Suprapubic skin (tissue), 4 donors: ENCODE measurements at places on chromosomes 1 and 21. TPM values are rescaled to one million over a fixed set of nuclear protein-coding genes. Genes with fewer than 3 reads are reported as not detected.
A peak's percentile ranks its signal among the peaks of the same experiment; 100 is the strongest.

Gene BACE2
- 37.7 TPM for total RNA-seq

DNA sequence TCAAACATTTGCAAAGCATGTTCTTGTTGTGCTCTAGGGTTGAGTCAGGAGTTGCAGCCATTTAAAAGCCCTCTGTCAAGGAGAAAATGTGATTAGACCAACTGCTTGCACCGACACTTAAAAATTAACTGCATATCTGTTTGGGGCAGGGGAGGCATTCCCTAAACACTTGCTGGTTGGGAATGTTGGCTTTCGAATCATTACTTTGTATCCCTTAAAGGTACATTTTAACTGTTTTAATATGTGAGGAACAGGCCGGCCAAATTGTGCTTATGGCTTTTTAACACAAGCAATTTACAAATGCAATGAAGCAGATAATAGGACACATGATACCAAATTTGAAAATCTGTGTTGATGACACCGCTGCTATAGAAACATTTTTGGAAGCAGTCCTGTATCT, 159.1 kb downstream of the LHX8 start:
- no peaks in the 10 kb centered on the region for H3K27me3 ChIP-seq
- no peak overlapping the region for H3K4me3 ChIP-seq
- no peak overlapping the region for H3K27ac ChIP-seq
- no peaks in the 10 kb centered on the region for H3K36me3 ChIP-seq

- no peak overlapping the region for H3K4me3 ChIP-seq
- H3K27me3 ChIP-seq = no peaks in the 10 kb centered on the region
- no peaks in the 10 kb centered on the region for H3K36me3 ChIP-seq
- H3K27ac ChIP-seq = peak overlapping the region; percentile 27
These were observed 17.5 kb downstream of the RASSF5 start for GRCh38 chr1:206524739-206525364.

DNA sequence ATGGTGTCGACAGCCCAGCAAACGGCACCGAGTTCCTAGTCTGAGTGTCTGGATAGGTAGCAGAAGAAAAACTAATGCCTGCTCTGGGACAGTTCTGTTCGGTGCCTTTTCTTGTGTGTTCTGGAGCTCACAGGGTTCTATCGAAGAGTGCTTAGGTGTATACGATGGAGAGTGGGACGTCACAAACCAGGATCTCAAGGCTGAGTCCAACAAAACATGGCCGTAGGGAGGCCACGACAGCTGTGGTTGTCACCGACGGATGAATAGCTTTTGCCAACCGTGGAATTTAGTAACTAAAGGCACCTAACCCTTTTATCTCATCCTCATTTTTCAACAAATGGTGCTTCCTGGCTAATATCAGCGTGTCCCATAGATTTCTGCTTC, 635 bp upstream of the SYNJ1 start:
- peaks cover 3% of the 10 kb centered on the region for H3K36me3 ChIP-seq
- H3K4me3 ChIP-seq = peak overlapping the region; percentile 69

- peaks cover 8% of the 10 kb centered on the region for H3K36me3 ChIP-seq
- no peak overlapping the region for H3K4me3 ChIP-seq
- peak; percentile 43 for DNase-seq
- H3K27ac ChIP-seq = no peak overlapping the region
- H3K27me3 ChIP-seq = no peaks in the 10 kb centered on the region
- H3K4me1 ChIP-seq = no peaks in the 10 kb centered on the region
These were observed 73.6 kb downstream of the TRIM11 start for GRCh38 chr1:228332797-228333738.

GRCh38 chr1:43307458-43308158, 6.8 kb downstream of the TIE1 start:
- no peak overlapping the region for H3K27ac ChIP-seq
- no peaks in the 10 kb centered on the region for H3K27me3 ChIP-seq
- H3K4me1 ChIP-seq = peaks cover 9% of the 10 kb centered on the region

DNA sequence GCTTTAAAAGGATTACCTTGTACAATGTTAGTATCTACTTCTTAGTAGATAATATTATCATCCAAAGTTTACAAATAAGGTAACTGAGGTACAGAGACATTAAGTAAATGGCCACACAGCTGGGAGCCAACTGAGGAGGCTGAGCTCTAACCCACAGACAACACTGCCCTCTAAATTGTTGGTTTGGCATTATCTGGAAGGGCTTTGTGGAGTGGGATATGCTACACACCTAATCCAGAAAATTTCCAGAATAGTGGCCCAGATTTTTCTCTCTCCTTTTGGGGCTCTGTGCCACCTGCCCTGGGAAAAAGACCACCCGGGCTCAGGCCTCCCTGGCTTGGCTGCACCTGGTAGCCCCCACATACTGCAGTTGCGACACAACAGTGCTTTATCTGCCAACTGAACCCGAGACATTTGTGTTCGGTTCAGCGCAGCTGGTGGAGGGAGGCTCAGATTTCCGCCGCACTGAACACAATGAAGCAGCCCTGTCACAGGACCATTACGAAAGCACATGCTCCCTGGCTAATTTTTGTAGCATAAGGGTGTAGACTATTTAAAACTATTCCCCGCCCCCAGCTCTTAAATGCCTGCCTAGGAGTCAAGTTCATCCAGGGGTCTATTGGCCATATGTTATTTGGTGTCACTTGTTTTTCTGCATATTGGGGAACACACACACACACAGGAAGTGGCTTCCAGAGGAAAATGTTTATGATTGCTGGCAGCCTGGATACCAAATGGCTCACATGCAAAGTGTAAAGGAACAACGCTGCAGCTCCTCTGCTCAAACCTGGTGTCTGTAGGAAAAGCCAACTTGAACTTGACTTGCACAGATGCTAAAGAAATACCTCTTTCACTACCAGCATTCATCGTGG, 92.3 kb upstream of the ESRRG start:
- no peak overlapping the region for H3K4me3 ChIP-seq
- DNase-seq = peak; percentile 57
- H3K4me1 ChIP-seq = no peaks in the 10 kb centered on the region

DNA sequence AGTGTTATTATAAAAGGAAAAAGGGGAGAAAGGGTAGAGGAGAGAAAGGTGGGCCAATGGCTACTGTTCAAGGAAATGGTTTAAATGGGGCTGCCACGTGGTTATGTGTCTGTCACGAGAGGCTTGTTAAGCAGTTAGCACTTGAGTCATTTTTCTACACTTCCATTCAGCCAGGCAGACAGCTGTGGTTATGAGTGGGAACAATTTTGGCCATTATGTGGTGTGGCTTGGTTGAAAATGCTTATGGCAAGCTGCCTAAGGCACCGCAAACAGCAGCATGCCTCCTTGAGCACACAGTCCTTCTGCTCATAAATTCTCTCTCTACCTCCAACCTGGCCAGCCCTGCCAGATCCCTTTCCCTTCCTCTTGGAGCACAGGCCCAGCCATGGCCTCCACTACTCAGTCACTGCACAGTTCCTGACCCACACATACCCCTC, 3.2 kb upstream of the SRM start:
- peaks cover 37% of the 10 kb centered on the region for H3K36me3 ChIP-seq
- H3K27ac ChIP-seq = no peak overlapping the region
- DNase-seq = peak; percentile 43
- no peaks in the 10 kb centered on the region for H3K27me3 ChIP-seq
